Occipital lobe (tissue), 3 donors: ENCODE measurements at places on chromosomes 12 and 14. TPM values are rescaled to one million over a fixed set of nuclear protein-coding genes. Genes with fewer than 3 reads are reported as not detected.
A peak's percentile ranks its signal among the peaks of the same experiment; 100 is the strongest.

DNA sequence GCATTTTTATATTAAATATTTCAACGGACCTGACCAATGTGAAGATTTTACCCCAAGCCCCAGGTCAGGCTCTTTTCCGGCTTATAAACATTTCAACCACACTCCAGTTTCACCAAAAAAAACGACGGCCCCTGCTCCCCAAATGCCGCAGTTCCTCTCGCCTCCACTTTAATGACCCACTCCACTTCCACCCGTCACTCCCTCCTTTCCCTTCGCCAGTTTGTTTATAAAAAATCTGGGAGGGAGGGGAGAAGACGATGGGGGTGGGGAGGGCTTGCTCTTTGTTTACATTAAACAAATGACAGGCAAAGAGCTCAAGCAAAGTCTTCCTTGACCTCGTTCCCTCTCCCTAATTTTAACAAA is 5.4 kb downstream of the SIX6 start:
- DNase-seq, result no peak

Gene KRT82
- not detected for total RNA-seq

Gene BRI3BP
- 21.4 TPM for total RNA-seq

- no peak for DNase-seq
These were observed 50.2 kb upstream of the ELK3 start for GRCh38 chr12:96143827-96144565.

DNA sequence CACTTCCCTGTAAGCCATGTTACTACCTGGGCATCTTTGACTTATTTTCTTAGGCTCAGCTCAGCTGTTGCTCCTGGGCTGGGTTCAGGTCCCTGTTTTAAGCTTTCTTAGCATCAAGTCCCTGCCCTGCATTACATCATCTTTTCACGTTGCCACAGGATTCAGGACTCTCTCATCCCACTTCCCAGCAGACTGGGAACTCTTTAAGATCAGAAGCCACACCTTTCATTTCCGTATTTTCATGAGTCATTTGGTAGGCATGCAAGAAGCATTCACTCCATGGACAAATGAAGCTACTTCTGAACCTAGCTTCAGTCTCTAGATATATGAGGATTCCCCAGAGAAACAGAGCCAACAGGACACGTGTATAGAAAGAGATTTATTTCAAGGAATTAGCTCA is 726.8 kb downstream of the VRK1 start:
- no peak for DNase-seq

Gene TAS2R8
- 0.31 TPM for total RNA-seq

DNA sequence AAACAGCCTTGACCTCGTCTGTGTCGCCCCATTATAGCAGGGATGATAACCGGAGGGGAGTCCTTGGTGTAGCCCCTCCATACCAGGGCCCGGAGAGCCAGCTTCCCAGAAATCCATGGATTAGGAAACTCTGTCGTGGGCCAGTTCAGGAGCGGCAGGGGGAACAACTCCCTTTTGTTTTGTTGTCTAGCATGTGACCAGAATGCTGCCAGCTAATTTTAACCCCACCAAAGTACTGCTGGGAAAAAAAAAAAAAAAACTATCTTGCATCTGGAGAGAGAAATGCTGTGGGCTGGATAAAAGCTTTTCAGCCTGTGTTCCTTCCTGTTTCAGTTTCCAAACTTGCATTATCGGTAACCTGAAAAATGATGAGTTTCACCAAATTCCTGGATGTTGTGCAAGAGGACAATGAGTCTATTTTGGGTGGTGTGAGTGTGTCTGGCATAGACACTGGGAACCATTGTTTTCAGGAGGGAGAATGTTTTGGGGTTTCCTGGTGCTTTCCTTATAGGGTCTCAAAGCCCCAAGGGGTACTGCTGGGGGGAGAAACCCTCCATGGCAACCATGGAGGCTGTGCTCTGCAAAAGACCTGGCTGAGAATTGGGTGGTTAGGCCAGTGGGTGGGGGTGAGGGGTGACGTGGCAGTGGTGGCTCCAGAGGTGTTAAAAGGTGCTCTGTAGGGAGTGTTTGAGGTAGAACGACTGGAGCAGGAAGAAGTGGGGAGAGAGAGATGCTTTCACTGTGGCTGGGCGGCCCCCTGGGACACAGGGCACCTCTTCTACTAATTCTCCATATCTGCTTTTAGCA is 14.9 kb upstream of the IRF2BPL start:
- DNase-seq, result peak; percentile 30

GRCh38 chr12:4648104-4648500 is 749 bp downstream of the AKAP3 start:
- DNase-seq, result no peak

DNA sequence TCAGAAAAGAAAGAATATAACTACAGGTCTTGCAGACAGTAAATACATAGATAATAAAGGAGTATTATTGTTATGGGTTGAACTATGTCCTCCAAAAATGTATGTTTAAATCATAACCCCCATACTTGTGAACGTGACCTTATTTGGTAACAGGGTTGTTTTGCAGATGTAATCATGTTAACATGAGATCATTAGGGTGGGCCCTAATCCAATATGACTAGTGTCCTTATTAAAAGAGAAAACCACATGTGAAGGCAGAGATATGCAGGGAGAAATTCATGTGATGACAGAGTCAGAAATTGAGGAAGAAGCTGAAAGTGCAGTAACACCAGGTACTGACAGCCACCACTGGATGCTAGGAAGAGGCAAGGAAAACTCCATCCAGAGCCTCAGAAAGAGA is 29.0 kb downstream of the MAGOHB start:
- DNase-seq, result no peak

- DNase-seq, result no peak
These were observed 282.7 kb downstream of the CACNA1C start for GRCh38 chr12:2335513-2335912.

Gene MRPL52
- total RNA-seq, result 16.4 TPM

GRCh38 chr12:262113-262512 is 523 bp downstream of the SLC6A13 start:
- no peak for DNase-seq

GRCh38 chr14:61111731-61112130 is 130.7 kb downstream of the SLC38A6 start:
- no peak for DNase-seq

GRCh38 chr12:6177642-6178358 is 22.4 kb upstream of the CD9 start:
- DNase-seq, result no peak

- no peak for DNase-seq
These were observed 145.2 kb upstream of the WSCD2 start for GRCh38 chr12:107983756-107984472.
